ENCODE measurements at places on chromosomes 12 and 14.

DNA sequence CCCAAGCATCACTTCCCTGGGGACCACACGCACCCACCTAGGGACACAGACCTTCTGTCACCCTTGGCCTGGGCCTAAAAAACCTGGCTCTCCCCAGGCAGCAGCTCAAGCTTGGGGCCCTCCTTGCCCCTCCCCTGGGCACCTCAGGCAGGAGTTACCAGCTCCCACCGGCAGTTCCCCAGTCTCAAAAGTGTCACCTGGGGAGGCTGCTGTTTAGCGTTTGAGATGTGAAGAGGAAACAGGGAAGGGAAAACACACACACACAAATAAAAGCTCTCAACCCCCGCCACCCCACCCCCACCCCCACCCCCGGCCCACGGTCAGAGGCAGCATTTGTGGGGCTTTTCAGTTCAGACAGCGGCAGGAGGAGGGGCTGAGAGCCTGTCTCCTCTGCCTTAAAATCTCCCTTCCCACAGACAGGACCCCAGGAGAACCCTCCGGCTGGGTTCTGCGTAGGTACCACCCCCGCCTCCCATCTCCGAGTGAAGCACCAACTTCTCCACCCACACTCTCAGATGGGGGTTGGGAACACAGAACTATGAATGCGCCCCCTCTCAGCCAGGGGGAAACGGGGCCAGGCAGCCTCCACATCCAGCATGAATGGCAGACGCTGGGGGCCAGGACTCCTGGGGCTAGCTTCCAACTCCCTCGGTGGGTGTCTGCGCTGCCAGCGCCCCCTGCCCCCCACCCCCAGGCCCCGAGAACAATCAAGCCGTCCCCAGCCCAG lies 3.0 kb downstream of the NCOR2 start:
- no peak for DNase-seq

DNA sequence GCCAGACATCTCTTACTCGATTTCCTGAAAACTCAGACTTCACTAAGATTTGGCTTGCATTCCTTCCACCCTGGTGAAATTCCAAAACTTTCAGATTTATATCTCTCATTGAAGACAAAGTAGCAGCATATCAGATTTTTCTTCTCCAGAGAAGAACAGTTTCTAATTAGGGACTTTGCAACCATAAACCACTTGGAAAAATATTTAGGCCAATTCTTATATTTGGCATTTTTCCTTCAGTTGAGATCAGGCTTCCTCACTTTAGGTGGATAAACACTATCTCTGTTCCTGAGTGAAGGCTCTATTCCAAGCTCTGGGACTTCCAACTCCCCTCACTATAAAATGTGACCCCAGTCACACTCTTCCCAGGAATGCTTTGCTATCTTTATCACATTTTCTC lies 1434.3 kb upstream of the FLRT2 start:
- no peak for DNase-seq

DNA sequence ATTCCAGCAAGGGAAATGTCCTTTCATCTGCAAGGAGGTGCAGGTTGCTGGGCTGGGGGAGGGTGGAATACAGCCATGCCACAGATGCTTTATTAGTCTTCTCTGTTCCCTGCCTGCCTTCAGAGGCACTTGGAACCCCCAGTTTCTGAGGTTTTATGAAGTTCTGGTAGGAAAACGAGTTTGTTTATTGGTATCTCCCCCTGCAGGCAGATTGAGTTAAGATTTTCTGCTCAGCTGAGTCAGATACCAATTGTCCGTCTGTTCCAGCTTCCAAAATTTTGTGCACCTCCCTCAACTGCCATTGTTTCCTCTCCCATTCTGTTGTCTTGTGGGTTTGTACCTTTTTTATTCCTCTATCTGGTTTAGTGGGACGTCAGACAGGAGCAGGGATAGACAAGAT lies 155.6 kb downstream of the ETV6 start:
- no peak for DNase-seq

DNA sequence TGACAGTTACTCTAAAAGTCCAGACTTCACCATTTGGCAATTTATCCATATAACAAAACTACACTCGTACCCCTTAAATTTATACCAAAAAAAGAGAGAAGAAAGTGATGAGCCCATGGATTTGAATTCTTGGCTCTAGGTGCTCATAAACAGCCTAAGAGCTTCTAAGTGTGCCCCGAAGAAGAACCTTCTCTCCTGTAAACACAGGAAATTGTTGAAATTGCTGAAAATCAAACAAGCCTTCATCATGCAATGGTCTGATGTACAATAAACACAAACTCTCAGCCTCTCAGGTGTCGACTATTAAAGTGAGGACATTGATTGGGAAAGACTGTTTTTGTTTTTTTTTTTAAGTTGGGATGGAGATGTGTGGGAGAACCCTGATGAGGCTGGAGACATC lies 21.8 kb downstream of the PDE6H start:
- DNase-seq: no peak

DNA sequence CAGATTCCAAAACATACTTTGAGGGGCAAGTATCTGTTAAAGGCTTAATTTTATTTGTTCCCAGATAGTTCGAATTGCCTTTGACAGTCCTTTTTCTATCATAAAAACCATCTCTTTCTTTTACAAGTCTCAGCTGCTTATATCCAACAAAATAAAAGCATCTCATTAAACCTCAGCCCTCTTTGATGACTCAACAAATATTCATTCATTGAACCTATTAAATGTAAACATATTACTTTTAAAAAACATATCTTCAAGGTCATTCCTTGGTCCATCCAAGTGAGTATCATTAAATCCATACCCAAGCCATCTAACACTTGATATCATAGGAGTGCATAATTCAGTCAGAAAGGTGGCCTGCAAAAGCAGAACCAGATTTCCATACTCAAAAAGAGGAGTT lies 154.6 kb upstream of the BCL2L14 start:
- DNase-seq: no peak

DNA sequence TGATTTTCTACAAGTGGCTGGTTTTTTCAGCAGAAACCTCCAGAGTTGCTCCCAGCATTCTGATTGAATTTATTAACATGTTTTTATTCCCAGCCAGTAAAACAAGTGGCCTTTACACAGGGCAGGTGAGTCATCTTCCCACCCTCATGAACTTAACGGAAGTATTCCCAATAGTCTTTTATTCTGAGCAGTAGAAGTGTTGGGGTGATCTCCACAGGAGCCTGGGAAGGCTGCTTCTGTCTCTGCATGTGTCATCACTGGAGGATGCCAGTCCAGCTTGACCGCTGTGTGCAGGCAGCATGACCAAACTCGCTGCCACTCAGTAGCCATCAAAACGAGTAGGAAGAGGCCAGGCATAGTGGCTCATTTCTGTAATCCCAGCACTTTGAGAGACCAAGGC lies 13.4 kb upstream of the DNAH10 start:
- DNase-seq: no peak

DNA sequence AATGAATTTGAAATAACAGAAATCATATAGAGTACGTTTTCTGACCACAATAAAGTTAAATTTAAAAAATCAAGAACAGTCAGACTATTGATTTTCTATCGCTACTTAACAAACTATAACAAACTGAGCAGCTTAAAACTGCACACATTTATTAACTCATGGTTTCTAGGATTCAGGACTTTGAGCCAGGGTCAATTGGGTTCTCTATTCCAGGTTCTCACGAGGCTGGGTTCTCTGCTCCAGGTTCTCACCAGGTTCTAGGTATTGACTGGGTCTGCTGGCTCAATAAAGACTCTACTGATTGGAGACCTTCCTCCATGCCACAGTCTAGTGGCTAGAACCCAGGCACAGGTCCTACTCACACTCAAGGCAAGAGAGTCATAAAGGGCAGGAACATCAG lies 22.8 kb downstream of the ABCC9 start:
- no peak for DNase-seq

GRCh38 chr12:109018296-109018695 lies 2.6 kb downstream of the SVOP start:
- DNase-seq: no peak

GRCh38 chr14:59055439-59056045 lies 132.9 kb upstream of the DAAM1 start:
- peak; percentile 51 for DNase-seq

DNA sequence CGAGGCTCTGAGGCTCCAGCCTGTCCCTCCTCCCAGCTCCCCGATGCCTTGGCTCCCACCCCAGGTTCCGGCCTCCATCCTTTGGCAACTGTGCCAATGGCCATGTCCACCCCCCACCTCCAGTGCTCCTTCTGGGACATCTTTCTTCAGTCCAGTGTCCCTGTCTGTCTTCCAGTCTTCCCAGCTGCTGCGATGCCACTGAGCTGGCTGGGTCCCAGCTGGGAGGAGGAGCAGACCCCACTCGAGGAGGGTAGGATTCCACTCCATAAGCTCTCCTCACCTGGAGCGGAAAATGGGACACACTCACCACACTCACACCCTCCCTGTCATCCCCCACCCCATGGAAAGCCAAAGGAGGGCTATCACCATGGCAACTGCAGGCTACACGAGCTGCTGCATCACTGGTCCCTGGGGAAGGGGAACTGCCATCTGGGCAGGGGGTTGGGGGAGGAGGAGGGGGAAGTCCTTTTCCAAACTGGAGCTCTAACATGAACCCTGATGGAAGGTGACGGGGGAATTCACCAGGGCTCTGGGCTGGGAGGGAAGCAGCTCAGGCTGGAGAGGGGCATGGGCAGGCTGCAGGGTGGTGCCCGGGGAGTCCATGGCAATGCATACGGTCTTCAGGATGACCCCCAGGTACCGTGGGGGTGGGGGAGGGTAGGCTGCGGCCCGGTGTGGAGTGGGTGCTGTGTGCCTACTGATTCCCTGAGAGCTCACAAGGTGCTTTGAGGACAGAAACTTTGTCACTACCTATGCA lies 94.3 kb downstream of the LRRC74A start:
- DNase-seq: no peak

- DNase-seq: no peak
Measured at GRCh38 chr14:79201564-79202207, 1009.6 kb downstream of the DIO2 start.

DNA sequence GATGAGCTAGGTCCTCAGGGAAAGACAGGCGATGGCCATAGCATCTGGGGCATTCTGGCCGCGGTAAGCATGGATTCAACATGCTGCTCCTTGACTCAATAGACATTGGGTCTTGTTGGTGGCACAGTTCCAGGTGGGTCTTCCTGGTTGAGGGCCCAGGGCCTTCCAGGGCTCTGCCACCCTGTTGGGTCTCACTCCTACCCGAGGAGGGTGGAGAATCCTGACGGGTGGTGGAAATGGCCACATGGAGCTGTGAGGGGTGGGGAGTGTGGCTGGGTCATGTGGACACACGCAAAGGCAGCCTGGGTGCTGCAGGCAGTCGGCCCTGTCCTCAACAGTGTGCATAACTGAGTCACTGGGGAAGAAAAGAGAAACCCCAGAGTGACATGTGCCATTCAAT lies 148.1 kb downstream of the KIF26A start:
- DNase-seq: no peak

GRCh38 chr12:111942557-111942956 lies 70.4 kb downstream of the TMEM116 start:
- DNase-seq: no peak

DNA sequence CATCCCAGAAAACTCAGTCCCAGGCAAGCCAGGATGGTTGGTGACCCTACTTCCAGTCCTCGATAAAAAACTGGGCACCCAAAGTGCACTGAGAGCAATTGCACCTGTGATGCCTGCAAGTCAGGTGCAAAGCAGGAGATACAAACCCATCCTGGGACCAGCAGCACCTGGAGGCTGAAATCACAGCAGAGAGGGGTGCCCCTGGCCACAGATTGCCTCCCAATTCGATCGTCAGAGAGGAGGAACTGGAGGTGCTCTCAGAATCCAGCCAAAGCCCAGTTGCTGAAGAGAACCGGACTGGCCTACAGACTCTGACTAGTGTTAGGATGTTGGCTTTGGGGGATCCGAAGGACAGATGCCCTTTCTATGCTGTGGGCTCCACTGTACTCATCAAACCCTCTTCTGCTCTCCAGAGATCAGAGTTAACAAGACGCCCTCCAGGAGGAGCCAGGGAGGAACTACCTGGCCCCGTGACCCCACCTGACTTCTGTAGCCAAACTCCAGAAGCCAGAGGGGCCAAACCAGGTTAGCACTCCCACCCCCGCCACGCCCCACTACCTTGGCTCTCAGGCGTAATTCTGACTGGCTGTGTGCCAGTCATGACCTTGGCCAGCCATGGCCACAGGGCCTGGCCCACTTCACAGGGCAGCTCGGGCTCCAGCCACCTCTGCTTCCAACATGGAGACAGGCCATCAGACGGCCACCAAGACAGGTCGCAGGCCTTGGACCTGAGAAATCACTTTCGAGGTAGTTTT lies 284.5 kb upstream of the RTL1 start:
- no peak for DNase-seq

DNA sequence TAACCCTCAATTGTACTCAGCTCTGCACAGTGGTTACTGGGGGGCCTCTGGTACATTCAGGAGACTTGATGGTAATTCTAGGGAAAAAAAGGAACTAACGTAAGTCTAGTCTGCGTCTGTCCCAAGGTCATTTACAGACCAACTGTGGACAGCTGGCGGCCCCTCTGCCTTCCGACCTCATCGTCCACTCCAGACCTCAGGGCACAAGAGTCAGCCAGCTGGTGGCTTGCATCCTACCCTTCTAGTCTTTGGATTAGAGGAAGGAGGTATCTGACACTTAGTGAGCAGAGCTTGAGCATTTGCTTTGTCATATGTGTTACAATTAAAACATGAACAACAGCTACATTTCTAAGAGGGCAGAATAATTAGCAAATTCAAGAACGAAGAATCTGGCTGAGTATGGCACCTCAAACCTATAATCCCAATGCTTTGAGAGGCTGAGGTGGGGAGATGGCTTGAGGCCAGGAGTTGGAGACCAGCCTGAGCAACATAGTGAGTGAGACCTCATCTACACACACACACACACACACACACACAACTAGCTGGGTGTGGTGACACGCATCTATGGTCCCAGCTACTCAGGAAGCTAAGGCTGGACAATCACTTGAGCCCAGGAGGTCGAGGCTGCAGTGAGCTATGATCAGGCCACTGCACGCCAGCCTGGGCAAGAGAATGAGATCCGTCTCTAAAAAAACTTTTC lies 36.5 kb downstream of the SSH1 start:
- no peak for DNase-seq

- DNase-seq: no peak
Measured at GRCh38 chr14:88681755-88682494, 110.8 kb downstream of the EML5 start.

GRCh38 chr12:131088701-131089530 lies 135.2 kb downstream of the ADGRD1 start:
- DNase-seq: no peak

- no peak for DNase-seq
Measured at GRCh38 chr12:116880213-116880816, 926 bp downstream of the HRK start.

- DNase-seq: no peak
Measured at GRCh38 chr12:8696442-8697090, 1.2 kb upstream of the RIMKLB start.

- no peak for DNase-seq
Measured at GRCh38 chr14:94936401-94936892, 166.5 kb upstream of the GSC start.

DNA sequence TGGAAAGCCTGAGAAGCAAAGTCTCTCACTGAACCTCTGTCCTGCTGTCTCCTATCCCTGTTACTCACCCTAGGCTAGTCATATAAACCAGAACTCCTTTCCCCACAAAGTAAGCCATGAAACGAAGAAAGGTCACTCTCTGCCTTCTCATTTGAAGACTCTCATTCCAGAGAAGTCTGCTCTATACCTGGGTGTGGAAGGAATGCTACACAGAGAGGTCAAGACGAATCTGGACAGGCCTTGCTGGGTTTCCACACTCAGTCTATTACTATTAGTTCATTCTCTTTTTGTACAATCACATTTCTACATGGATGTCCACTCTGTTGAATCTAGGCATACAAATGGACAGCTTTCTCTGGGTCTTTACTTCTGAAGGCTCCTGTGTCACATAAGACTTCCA lies 2.4 kb upstream of the AEBP2 start:
- no peak for DNase-seq

- DNase-seq: no peak
Measured at GRCh38 chr12:119693511-119693910, 25.6 kb downstream of the PRKAB1 start.

All from activated CD4-positive, alpha-beta T cell treated with anti-CD3 and anti-CD28 coated beads, Interleukin-2, amount 10 ng/mL, durations not matched to agents 7 days and 5 days (primary cell).